Activated CD4-positive, alpha-beta T cell treated with anti-CD3 and anti-CD28 coated beads for 48 hours (primary cell): ENCODE measurements at places on chromosomes 12 and 14.

GRCh38 chr12:96652870-96653269 lies 163.5 kb downstream of the CFAP54 start:
- no peak for DNase-seq

DNA sequence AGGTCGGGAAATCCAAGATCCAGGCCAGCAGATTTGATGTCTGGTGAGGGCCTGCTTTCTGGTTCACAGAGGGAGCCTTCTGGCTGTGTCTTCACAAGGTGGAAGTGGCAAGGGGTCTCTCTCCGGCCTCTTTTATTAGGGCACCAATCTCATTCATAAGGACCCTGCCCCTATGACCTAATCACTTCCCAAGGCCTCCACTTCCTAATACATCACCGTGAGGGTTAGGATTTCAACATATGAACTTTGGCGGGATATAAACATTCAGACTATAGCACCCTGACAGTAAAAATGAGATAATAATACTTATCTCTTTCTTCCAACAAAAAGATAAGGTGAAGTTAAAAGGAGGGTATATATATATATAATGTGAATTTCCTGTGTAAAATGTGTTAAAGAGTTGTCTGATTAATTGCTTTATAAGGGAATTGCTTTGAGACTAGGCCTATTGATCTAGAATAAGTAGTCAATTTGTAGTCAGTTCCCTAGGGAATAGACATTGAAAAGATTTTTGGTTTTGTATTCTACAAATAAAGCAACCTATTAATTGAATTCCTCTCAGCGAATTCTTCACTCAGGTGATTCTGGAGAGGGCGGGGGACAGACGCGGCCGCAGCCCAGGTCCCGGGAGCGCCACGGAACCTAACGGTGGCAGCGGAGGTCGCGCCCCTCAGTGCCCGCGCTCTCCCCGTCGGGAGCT lies 516 bp upstream of the LGALS3 start:
- no peak for DNase-seq

GRCh38 chr14:101355284-101355683 lies 206.0 kb upstream of the DIO3 start:
- DNase-seq, result no peak

- DNase-seq, result peak; percentile 85
These were observed 32.8 kb downstream of the ARID4A start for GRCh38 chr14:58331111-58331510.

DNA sequence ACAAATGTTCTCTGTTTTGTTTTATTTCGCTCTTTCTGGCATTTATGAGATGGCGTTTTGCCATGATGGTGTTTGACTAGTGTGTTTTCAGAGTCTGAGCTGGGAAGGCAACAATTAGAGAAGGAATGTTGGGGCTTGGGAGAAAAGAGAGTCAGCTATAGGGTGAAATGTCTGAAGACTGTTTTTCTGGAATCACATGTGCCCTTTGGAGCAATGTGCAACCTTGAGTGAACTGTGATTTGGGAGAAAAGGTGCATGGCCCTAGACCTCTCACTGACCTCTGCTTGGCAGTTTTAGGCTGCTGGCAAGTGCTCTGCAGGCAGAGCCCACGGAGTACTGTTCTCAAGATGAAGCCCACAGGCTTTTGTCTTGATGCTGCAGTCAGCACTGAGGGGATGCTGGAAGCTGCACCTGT lies 379.9 kb upstream of the PDE3A start:
- no peak for DNase-seq

DNA sequence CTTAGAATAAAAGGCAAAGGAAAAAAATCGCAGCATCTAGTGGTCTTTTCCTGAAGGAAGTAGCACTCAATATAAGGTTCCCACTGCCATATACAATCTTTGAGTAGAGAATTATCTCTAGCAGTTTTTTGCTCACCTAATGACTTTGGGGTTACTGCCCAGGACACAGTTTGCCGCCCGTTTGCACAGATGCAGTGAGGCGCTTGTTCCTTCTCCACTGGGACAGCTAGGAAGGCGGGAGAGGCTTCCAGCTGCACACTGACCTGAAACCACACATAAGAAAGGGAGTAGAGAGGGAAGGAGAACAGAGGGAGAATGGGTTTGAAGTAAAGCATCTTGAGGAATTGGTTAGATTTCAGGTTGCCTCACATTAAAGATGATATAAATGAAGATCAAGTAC lies 25.5 kb downstream of the A2M start:
- DNase-seq, result no peak

GRCh38 chr12:50533203-50533584 lies 28.4 kb downstream of the DIP2B start:
- DNase-seq, result no peak

- no peak for DNase-seq
These were observed 141.5 kb downstream of the ANO2 start for GRCh38 chr12:5803532-5803931.

DNA sequence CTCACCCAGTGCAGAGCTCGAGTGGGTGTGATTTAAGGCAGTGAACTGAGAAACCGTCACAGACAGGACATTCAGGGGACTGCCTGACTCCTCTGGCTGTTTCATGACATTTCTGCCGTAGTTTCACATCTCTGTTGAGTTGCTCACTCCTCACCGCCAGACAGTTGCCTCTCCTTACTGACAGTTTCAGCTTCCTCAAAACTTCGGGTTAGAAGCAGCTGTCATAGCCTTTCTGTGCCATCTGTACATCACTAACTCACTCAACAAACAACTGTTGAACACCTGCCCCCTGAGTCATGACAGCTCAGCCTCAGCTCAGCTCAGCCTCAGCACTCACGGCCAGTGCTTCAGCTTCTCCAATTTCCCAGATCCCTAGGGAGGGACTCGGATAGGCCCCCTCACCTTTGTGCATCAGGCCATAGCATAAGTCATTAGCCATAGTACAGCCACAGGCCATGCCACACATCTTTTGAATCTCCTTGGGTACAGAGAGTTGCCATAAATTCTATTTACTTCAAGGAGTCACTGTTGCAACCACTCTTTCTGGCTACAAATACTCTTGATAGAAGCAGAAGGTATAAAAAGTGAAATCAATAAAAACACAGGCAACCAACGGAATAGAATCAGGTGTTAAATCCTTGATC lies 6.2 kb upstream of the SLC15A4 start:
- DNase-seq, result peak; percentile 32

DNA sequence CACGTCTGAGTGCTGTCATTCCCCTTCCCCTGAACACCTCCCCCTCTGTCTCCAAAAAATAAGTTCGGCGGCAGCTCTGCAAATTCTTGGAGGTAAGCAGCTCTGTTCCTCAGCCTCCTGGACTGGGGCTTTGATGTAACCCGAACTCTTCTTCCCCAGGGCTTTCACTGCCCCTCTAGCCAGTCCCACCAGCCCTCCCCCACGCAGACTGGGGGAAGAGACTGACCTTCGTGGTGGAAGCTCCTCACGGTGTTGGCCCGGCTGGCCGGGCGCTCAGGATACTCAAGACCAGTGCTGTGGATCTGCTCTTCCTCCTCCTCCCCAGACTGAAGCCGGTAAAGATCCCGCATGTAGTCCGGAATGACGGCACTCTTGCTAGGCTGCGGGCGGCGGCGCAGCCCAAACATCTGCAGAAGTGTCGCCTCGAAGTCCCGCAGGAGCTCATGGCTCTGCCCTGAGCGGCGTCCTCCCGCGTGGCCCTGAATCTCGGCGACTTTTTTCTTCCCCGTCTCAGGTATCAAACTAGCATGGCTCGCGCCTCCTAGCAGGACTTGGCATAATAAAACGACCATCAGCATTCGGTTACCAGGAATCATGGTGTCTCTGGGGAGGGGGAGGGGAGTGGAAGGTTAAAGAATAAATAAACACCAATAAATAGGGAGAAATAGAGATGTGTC lies 4.9 kb downstream of the BMP4 start:
- no peak for DNase-seq

GRCh38 chr14:37150414-37150813 lies 22.0 kb downstream of the SLC25A21 start:
- no peak for DNase-seq

DNA sequence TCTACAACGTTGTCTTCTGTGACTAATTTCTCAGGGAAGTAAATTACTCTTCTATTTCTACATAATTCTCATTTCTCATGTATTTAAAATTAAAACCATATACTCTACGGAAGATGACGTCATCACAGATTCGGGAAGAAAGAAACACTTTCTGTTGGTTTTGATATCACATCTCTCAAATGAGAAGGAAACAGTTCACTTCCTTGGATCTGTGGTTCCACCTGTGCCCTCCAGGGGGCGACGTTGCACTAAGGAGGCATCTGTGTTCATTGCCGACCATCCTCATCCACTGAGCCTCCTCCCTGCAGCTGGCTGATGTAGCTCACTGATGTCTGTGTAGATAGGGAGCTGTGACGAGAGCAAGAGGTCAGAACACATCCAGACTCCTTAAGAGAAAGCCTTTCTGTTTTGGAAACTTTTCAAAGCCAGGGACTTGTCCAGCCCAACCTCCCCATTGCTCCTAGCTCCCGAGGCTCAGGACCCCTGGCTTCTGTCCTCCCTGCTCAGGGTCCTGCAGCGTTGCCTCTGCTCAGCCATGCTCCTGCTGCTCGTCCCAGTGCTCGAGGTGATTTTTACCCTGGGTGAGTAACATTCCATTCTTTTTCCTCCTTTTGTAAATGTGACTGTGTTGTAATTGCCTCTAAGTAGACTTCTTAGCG lies 172.7 kb upstream of the OR4E1 start:
- peak; percentile 86 for DNase-seq

DNA sequence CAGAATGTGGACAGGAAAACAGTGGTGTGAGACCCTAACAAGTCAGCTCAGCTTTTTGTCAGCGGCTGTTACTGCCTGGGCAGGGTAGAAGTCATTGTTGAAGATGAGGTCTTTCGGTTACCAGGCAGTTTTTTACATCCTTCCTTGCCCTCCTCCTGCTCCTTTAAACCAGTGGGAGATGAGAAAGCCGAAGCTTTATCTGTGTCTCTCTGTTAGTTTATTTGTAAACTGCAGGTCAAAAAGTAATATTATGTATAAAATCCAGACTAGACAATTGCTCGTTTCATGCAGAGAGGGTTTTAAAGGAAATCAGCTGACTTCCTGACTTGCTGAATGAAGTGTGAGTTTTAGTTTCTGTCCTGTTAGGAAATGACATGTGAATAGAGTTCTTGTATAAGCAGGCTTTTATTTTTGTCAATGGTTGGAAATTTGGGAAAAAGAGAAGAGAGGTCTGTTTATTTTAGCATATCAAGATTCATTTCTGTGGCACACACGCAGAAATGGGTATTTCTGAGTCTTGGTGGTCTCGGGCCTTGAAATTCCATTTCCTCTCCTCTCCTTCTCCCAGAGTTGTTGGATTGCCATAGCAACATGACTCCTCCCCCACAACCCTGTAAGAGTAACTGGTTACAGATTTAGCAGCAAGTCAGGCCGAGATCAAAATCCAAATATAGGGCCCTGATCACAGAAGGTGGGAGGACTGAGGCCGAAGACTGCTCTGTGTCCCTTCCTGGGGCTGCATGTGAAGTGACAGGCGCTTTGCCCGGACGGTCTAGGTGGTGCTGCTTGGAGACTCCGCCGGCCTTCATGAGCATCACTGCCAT lies 60.8 kb downstream of the SAMD4A start:
- DNase-seq, result peak; percentile 38

DNA sequence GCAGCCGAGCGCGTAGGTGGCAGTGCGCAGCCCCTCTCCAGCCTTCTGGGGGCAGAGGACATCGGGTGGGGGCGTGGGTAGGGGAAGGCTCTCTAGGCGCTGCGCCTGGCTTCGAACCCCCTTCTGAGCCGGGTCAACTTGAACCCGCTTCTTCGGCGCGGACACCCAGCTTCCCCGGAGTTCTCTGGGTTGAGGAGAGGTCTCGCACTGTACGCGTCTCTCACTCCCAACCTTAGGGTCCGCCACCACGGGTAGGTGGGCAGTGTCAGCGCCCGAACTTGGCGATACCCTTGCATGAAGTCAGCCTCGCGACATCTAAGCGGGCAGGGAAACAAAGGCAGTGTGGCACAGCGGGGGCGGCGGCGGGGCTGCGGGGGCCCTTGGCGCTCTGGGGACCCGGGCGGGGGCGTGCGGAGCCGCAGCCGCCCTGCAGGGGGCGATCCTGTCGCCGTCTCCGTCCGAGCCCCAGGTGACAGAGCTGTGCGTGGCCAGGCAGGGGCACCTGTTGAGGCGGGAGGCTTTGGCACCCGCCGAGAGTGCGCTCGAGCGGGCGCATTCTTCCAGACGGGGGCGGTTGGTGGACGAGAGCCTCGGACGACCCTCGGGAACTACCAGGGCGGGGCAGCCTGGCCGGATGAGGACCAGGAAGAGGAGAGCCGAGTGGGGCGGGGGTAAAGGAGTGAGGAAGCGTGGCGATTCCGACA lies 1.1 kb downstream of the GALNT16 start:
- DNase-seq, result peak; percentile 69

DNA sequence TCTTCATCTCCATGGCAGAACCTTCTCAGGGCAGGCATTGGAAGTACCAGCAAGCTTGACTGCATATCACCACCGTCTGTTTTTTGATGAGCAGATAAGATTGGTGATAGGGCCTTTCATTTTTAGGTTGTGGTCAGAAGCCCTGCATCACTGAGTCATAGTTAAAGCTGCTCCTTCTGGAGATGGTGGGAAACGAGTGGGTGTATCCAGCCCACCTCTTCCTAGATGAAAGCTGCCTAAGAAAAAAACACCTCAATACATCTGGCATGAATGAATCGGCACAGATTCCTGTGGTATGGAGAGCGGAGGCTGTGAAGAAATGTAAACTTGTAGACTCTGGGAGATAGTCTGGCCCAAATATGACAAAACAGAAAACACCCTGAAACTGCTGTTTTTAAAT lies 248.7 kb upstream of the EGLN3 start:
- DNase-seq, result peak; percentile 50

DNA sequence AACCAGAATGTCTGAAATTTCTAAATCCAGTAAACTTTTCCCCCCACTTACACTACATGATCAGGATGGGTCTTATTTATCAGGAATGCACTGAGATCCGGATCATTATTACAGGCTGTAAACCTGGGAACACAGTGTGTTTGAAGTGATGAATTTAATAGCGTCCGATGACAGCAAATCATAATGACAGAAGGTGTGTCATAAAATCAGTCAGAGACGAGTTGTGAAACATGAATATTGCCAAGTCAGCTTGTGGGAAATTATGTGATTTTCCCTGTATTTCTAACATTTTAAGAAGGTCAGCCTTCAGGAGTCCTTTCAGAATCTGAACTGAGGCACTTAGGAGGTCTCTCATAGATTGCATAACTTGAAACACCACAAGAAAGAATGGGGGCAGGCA lies 36.7 kb downstream of the RERG start:
- DNase-seq, result no peak

DNA sequence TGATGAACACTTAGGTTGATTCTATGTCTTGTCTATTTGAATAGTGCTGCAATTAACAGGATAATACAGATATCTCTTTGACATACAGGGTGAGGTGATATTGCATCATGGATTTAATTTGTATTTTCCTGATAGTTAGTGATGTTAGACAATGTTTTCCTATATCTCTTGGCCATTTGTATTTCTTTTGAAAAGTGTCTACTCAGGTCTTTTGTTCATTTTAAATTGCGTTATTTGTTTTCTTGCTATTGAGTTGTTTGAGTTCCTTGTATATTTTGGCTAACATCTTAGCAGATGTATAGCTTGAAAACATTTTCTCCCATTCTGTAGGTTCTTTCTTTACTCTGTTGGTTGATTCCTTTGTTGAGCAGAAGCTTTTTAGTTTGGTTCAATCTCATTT lies 460.6 kb downstream of the CCDC91 start:
- no peak for DNase-seq
